ENCODE measurements at places on chromosomes 4 and X. TPM values are rescaled to one million over a fixed set of nuclear protein-coding genes. Genes with fewer than 3 reads are reported as not detected.

TLR3 gene
- 0.60 TPM for total RNA-seq

DDX53 gene
- total RNA-seq = not detected

SPANXA2 gene
- total RNA-seq = not detected

CSAG2 gene
- total RNA-seq = not detected

GLA gene
- total RNA-seq = 24.6 TPM

IQSEC2 gene
- total RNA-seq = 4.3 TPM

SLC16A2 gene
- 4.6 TPM for total RNA-seq

EFHC2 gene
- 0.08 TPM for total RNA-seq

XAGE1B gene
- not detected for total RNA-seq

Data from smooth muscle cell of the coronary artery (primary cell).